ENCODE measurements at places on chromosomes 1 and 21.
A peak's percentile ranks its signal among the peaks of the same experiment; 100 is the strongest.

- DNase-seq = no peak
These were observed 108.7 kb downstream of the PRDM2 start for GRCh38 chr1:13808729-13809131.

GRCh38 chr1:10901091-10901890 is 104.8 kb upstream of the CASZ1 start:
- DNase-seq = no peak

DNA sequence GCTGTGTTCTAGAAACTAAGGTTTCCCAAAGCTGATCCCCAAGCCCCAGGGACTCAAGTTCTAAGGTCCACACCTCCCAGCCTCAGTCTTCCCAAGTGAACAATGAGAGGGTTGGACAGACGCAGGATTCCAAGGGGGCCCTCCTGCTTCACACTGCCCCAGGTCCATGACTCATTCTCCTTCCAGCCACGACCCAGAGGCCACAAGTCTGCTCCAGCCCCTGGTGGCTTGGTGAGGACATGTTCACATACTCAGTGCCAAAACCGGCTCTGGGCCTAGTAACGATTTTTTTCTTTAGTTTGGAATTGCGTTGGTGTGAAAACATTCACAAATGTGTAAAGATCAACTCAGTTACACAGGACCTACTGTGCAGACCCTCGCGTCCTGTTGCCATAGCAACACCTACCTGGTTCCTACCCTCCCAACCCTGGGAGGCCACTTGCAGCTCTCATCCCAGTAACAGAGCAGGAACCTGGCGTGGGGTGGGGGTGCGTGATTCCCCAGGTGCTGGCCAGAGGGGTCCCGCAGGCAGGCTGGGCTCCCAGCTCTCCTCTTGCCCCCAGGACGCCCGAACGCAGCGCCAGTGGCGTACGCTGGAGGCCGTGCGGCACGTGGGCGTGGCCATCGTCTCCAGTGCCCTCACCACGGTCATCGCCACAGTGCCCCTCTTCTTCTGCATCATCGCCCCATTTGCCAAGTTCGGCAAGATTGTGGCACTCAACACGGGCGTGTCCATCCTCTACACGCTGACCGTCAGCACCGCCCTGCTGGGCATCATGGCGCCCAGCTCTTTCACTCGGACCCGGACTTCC is 57.0 kb downstream of the DISP3 start:
- no peak for DNase-seq

GRCh38 chr21:44433791-44434567 is 21.3 kb upstream of the LRRC3 start:
- DNase-seq = no peak

GRCh38 chr1:172451002-172451443 is 7.2 kb upstream of the PIGC start:
- peak; percentile 77 for DNase-seq

DNA sequence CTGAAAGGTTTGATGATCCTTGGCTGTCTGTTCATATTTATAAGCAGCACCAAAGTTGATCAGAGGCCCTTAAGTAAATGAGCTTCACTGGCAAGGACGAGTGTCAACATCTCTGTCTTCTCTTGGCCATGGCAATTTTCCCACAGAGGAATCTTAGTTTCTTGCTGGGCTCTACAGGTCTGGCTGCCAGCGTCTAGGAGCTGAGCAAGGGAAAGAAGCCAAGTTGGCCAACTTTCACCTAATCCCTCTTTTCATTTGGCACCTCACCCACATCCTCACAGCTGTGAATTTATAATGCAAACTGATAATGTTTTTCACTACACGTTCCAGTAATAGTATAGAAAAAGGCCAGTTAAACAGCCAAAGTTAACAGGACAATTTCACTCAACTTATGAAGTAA is 99.0 kb upstream of the LBR start:
- no peak for DNase-seq

GRCh38 chr1:245888809-245889208 is 618.3 kb downstream of the SMYD3 start:
- DNase-seq = no peak

- DNase-seq = no peak
These were observed 225.5 kb upstream of the ADAMTS5 start for GRCh38 chr21:27192281-27192949.

DNA sequence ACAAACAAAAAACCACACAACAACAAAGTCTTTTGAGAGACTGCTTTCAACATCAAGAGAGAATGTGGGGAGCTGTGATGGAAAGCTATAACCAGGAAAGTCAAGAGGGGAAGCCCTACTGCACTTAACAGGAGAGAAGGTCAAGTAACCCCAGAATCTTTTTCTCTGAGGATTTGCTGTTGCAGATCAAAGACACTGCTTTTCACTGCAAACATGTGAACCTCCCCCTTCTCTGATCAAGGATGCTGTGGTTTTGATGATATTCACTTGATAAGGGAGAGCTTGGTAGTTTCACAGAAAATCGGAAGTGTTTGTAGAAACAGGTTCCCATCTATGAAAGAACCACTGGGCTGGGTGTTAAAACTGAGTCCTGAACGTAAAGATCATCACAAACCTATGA is 4.8 kb downstream of the ETV3 start:
- no peak for DNase-seq

GRCh38 chr1:20233866-20234265 is 47.5 kb upstream of the PLA2G2C start:
- DNase-seq = no peak

DNA sequence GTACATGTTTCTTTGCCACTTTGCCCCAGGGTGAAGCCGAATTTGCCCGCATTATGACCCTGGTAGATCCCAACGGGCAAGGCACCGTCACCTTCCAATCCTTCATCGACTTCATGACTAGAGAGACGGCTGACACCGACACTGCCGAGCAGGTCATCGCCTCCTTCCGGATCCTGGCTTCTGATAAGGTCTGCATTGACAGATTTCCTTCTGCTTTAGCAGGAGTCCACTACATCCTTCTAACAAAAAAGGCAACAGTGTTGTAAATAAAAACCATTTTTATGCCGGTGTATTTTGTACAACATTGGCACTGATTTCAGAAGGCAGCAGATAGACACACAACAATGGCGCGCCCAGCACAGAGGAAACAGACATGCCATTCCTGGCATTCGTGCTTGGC is 34.1 kb upstream of the MTR start:
- DNase-seq = no peak

DNA sequence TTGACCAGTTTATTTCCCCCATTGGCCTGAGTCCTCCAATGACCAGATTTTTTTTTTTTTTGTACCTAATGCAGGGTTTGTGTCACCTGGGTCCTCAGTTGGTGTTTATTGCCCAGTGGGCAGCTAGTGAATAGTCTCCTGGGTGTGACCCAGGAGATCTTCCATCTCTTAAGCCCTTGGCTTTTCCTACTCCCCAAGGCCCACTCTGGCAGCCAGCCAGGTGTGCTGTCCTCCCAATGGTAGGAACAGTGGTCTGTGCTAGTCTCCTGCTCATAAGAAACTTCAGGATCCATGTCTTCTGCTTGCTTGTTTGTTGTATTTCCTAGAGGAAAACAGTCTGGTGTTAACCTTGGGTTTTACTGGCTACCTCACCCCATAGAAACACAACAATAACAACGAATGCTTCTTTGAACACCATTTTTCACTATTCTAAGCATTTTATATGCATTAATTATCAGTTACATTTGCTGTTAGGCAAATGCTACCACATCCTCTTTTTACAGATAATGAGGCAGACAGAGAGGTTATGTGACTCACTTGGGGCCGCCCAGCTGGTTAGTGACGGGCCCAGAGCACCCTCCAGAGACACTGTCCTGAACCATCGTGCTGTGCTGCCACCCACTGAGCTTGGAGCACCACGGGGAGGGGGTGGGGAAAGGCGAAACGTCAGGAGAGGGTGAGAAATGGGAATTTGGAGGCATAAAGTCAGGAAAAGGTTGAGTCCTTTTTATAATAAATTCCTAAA is 107.5 kb downstream of the HIVEP3 start:
- DNase-seq = no peak

- DNase-seq = no peak
These were observed 137.4 kb upstream of the CSF3R start for GRCh38 chr1:36620142-36620541.

GRCh38 chr1:1326075-1326605 is 1.5 kb downstream of the CPTP start:
- DNase-seq = no peak

- no peak for DNase-seq
These were observed 5.6 kb downstream of the RNF2 start for GRCh38 chr1:185050823-185051451.

DNA sequence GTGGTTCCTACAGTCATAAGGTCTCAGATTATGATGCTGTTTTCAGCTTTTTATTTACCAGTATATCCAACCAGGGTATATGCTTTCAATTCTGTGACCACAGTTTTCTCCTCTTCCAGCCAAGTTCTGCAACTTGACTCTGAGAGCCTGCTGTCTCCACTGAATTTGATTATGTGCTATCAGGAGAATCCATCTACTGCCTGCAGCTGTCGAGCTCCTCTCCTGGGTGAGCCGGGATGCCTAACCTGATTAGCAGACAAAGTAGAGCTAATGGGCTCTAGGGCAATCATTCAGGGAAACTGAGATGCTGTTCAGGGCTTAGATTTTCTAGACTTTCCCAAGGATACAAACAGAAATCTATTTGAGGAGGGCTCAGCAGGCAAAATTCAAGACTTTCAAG is 271.5 kb upstream of the BEND5 start:
- no peak for DNase-seq

GRCh38 chr1:170397061-170397460 is 134.9 kb upstream of the GORAB start:
- DNase-seq = no peak

- peak; percentile 90 for DNase-seq
These were observed 82.8 kb downstream of the DMRTB1 start for GRCh38 chr1:53541761-53542550.

- no peak for DNase-seq
These were observed 21.5 kb downstream of the AGPAT3 start for GRCh38 chr21:43886565-43886964.

GRCh38 chr1:115265099-115265498 is 73.0 kb downstream of the NGF start:
- no peak for DNase-seq

- no peak for DNase-seq
These were observed 160.0 kb downstream of the PDE4B start for GRCh38 chr1:65952696-65953095.

GRCh38 chr1:74334147-74334546 is 99.0 kb downstream of the TNNI3K start:
- peak; percentile 46 for DNase-seq

DNA sequence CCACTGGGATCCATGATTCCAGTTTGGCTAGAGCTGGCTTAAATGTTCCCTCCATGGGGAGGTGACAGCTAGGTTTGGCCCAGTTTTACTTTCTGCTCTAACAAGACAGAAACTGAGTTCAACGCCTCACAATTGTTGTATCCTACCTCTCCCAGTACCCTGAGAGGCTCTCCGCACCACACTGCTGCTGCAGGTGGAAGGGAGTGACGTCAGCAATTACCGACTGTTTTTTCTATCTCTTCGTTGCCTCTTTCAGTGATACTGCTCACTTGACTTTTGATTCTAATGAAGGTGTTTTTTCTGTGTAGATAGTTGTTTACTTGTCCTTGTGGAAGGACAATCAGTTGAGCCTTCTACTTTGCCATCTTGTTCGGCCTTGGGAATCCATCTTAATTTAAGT is 204.9 kb upstream of the DUSP10 start:
- DNase-seq = no peak

- DNase-seq = no peak
These were observed 81.7 kb downstream of the PGM1 start for GRCh38 chr1:63674865-63675419.

DNA sequence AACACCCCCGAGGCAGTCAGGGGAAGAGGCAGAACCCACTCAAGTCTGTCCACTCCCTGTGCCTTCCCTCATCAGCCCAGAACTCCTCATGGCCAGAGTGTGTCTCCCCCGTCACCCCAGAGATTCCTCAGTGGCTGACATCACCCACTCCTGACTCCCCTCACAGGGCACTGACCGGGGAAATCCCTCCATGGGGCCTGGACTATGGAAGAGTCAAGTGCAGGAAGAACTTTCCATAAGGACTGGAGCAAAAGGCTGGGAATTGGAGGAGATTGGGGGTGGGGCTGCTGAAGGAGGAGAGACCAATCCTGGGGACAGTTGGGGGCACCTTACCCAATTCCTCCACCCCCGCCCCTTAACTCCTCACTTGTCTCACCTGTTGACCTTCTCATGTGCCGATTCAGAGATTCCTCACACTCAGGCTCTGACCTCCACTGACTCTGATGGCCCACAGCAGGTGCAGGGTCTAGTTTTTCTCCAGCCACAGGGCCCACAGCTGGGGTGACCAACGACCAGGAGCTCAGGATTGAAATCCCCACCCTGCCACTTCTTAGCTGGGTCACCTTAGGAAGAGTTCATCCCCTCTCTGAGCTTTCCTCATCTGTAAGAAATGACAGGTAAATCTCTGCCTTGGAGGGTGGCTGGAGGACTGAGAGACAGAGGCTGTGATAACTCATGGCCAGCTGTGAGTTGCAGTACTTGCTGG is 481 bp upstream of the EXTL1 start:
- DNase-seq = peak; percentile 32

GRCh38 chr1:240395336-240395735 is 216.6 kb downstream of the GREM2 start:
- no peak for DNase-seq

DNA sequence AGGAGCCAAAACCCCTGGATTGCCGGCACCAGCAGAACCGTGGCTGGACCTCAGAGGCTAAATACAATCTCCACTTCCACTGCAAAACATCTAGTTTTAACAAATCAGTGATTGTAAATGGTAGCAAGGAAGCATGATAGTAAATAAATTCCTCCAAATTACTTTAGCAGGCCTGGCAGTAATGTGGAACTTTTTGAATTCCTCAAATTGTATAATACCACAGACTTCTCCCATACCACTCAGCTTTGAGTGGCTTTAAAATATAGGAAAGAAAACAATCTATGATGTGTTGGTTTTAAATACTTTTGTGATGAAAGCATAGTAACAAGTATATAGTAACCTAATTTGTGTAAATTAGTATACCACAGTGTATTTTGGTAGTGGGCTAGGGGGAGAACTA is 34.1 kb downstream of the NIBAN1 start:
- no peak for DNase-seq

DNA sequence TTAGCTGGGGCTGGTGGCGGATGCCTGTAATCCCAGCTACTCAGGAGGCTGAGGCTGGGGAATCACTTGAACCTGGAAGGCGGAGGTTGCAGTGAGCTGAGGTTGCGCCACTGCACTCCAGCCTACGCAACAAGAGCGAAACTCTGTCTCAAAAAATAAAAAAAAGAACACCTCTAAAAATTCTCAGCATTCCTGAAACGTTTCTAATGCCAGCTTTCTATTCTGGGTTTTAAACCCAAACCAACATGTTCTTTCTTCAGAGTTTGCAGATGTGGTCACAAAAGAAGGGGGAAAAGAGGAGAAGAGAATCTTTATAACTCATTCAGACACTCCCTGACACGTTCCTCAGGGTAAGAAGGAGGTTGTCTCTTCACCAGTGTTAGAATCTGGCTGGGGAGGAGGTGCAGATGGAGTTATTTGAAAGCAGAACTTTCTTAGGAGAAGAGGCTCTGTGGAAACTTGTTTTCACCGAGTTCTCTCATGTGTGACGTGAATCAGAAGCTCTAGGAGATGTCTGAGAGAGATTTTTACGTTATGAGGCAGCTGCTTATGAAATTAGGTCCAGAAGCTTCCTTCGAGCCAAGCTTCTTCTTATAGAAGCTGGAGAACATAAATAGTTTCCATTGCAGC is 17.8 kb upstream of the CNR2 start:
- peak; percentile 94 for DNase-seq
